SK-N-SH (cell line): ENCODE measurements at places on chromosomes 13 and 19.

DNA sequence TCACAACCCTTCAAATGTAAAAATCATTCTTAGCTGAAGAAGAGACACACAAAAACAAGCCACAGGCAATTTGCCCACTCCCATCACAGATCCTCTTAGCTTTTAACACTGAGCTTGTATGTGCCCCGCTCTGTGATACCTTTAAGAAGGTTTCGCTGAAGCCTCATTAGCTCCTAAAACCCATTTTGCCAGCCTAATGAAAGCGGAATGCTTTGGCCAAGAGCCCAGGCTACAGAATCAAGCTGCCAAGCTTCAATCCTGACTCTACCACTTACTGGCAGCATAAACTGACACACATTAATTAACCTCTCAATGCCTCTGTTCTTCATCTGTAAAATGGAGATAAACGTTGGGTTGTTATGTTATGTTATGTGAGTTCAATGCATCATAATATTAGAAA is 10.5 kb downstream of the ZNF112 start:
- DNase-seq, result no peak
- peaks cover 24% of the 10 kb centered on the region for H3K36me3 ChIP-seq
- H3K27ac ChIP-seq, result no peak overlapping the region
- no peaks in the 10 kb centered on the region for H3K4me1 ChIP-seq
- no peaks in the 10 kb centered on the region for H3K27me3 ChIP-seq

GRCh38 chr13:35964863-35965180 is 166.4 kb downstream of the DCLK1 start:
- DNase-seq, result no peak
- H3K27ac ChIP-seq, result peak overlapping the region; percentile 25; the same call in 1 of the 2 replicates
- H3K4me3 ChIP-seq, result no peak overlapping the region
- peaks cover 5% of the 10 kb centered on the region for H3K4me1 ChIP-seq
- no peaks in the 10 kb centered on the region for H3K36me3 ChIP-seq
- H3K27me3 ChIP-seq, result no peaks in the 10 kb centered on the region

- no peaks in the 10 kb centered on the region for H3K36me3 ChIP-seq
- H3K27me3 ChIP-seq, result no peaks in the 10 kb centered on the region
- no peak overlapping the region for H3K4me3 ChIP-seq
- no peak overlapping the region for H3K27ac ChIP-seq
- H3K4me1 ChIP-seq, result no peaks in the 10 kb centered on the region
Measured at GRCh38 chr13:62119739-62120700, 704.4 kb upstream of the PCDH20 start.

DNA sequence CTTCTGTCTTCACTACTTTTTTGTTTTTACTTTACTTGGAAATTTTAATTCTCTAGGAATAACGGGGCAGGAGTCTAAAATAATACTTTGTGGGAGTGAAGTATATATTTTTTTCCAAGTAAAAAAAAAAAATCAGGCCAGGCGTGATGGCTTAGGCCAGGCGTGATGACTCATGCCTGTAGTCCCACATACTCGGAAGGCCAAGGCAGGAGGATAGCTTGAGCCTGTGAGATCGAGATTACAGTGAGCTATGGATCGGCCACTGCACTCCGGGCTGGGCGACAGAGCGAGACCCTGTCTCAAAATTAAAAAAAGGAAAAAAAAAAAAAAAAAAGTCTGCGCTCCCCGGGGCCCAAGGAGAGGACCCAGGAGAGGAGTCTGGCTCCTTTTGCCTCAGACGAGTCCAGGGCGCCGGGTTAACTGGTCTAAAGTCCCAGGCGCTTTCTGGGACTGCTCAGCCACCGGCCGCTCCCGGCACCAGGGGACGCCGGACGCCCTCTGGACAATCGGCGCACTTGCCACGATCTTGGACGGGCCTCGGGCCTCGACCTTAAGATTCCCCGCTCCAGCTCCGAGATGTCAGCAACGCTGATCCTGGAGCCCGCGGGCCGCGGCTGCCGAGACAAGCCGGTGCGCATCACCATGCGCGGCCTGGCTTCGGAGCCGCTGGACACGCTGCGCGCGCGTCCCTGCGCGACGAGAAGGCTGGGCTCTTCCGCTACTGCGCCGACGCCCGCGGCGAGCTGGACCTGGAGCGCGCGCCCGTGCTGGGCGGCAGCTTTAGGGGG is 2.7 kb upstream of the ZFP82 start:
- DNase-seq, result peak; percentile 71
- H3K27ac ChIP-seq, result no peak overlapping the region
- H3K36me3 ChIP-seq, result no peaks in the 10 kb centered on the region
- H3K4me3 ChIP-seq, result no peak overlapping the region

DNA sequence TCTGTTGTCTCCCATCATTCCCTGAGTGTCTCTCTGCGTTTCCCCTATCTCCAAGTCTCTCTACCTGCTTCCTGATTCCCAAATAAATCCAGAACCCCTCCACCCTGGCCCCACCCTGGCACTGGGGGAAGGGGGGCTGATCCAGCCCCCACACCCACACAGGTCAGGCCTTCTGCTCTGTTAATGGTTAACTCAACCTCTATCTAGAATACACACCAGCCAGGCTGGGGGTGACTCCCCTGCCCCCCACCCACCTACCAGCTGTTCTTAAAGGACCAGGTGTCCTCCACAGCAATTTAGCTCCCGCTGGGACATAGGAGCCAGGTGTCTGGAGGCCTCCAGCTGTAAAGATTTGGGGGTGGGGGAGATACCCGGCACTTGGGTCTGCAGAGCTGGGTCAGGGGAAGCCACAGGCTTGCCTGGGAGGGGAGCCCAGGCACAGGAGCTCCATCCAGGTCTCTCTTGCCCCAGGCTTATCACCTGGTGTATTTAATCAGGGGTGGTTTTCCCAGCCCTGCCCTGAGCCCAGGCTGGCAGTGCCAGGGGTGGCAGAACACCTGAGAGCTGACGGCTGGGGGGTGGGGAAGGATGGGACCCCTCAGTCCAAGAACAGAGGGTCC is 3.9 kb downstream of the IRF2BP1 start:
- H3K27me3 ChIP-seq, result no peaks in the 10 kb centered on the region
- peak; percentile 17 for DNase-seq
- peaks cover 3% of the 10 kb centered on the region for H3K36me3 ChIP-seq
- H3K4me1 ChIP-seq, result peaks cover 36% of the 10 kb centered on the region

DNA sequence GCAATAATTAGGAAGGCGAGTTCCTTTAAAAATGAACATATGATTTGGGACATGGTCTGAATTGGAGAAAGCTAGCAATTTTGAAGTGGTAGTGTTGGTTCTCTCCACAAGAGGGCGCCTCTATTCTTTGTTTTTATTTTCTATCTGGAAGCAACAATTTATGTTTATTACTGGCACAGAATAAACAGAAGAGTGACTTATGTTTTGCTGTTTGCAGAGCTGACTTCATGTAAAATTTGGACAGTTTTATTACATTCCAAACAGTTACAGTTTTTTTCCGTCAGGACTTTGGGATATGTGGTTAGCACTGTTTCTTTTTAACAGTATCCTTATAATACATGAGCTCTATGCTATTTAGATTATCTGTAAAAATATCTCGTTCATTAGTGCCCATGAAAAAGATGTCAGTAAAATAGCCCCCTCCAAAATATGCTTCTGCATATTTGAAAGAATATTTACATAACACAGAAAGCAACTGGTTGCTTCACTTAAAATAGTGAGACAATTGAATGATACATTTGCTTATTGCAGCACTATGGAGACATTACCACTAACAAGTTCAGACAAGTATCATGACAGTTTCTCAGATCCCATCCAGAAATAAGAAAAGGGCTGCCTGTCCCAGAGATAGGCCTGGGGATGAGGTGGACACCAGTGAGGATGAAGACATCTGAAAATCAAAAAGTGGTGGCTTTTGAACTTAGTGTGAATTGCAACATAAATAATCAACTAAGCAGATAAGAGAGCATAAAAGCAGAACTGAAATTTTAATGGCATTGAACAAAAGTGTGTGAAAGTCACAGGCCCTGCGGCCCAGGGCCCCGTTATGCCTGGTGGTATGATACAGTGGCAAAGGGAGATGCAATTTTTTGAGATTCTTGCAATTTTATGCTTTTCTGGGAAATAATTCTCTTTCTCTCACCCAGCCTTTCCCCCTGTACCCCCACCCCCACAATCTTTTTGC is 32.3 kb upstream of the FGF9 start:
- peaks cover 25% of the 10 kb centered on the region for H3K27me3 ChIP-seq
- H3K4me3 ChIP-seq, result no peak overlapping the region
- H3K36me3 ChIP-seq, result no peaks in the 10 kb centered on the region
- peak; percentile 29 for DNase-seq
- no peak overlapping the region for H3K27ac ChIP-seq

DNA sequence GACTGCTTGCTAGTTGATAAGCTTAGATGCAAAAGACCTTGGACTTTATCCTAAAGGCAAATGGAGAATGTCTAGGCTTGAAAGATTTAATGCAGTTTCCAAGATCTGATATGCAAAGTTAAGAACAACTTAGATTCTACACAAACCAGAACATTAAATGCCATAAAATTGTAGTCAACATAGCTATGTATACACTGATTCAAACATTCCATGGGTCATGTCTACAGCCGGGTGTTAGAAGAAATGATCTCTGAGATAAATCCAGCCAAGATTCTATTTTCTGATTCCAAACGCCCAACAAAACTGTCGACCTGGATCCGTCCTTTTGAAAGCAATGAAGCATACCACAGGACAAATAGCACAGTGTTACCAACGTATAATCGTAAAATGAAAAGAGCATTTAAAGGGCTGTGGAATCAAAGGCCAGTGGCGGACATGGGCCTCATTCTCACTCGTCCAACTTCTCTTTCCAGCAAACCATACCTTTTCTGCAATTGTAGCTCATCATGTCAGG is 52.7 kb downstream of the KCTD12 start:
- H3K36me3 ChIP-seq, result no peaks in the 10 kb centered on the region
- no peaks in the 10 kb centered on the region for H3K27me3 ChIP-seq
- no peak overlapping the region for H3K27ac ChIP-seq
- H3K4me3 ChIP-seq, result no peak overlapping the region
- no peaks in the 10 kb centered on the region for H3K4me1 ChIP-seq

GRCh38 chr19:2716722-2717637 is 4.2 kb downstream of the DIRAS1 start:
- H3K36me3 ChIP-seq, result no peaks in the 10 kb centered on the region
- no peak overlapping the region for H3K4me3 ChIP-seq
- no peaks in the 10 kb centered on the region for H3K27me3 ChIP-seq
- H3K27ac ChIP-seq, result no peak overlapping the region
- H3K4me1 ChIP-seq, result peaks cover 9% of the 10 kb centered on the region; the same call in 1 of the 2 replicates
